Left ventricle myocardium inferior (tissue), 1 donor: ENCODE measurements at places on chromosomes 16 and 17. TPM values are rescaled to one million over a fixed set of nuclear protein-coding genes. Genes with fewer than 3 reads are reported as not detected.

The STXBP4 gene
- 4.7 TPM for total RNA-seq

- no peak for DNase-seq
Measured at GRCh38 chr17:65290616-65291015, 153.4 kb downstream of the RGS9 start.

GRCh38 chr17:45857977-45858708, 13.5 kb downstream of the SPPL2C start:
- no peak for DNase-seq

DNA sequence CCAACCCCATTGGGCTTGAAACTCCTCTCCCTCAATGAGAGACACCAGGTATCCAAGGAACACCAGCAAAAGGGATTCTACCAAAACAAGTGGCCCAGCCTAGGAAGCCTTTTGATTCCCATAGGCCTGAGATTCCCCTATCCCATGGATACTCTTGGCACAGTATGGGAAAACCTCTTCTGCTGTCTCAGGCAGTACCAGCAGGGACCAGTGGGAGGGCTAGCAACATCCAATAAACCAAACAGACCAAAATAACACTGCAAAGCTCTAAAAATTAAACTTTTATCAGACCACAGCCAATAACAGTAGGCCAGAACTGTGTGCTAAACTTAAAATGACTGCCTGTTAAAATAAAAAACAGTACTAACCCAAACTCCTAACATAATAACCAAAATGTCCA, 153.9 kb upstream of the CES5A start:
- no peak for DNase-seq

The OR1D5 gene
- total RNA-seq, result not detected

- no peak for DNase-seq
Measured at GRCh38 chr17:44922746-44923470, 7.6 kb upstream of the GFAP start.
